NCI-H1417 treated with DMSO at 0.1 percent for 48 hours (cell line): ENCODE measurements at places on chromosomes 2 and 18.

GRCh38 chr2:70789304-70790135 lies 923 bp downstream of the FIGLA start:
- DNase-seq = peak; percentile 30

DNA sequence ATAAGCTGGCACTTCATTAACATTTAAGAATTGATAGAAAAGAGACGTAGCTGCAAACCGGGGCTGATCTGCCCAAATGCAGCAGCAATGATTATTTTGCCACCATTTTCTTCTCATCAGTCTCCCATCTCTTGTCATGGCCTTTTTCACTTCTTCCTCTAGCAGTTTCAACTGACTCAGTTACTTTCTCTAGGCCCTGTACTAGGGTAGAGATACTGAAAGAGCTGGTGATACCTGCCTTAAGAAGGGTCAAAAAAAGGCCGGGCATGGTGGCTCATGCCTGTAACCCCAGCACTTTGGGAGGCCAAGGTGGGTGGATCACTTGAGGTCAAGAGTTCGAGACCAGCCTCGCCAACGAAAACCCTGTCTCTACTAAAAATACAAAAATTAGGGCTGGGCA lies 127.4 kb downstream of the LTBP1 start:
- no peak for DNase-seq

GRCh38 chr2:1625281-1626001 lies 118.9 kb downstream of the PXDN start:
- peak; percentile 57 for DNase-seq

- no peak for DNase-seq
Measured at GRCh38 chr2:225429717-225430116, 30.2 kb downstream of the NYAP2 start.

DNA sequence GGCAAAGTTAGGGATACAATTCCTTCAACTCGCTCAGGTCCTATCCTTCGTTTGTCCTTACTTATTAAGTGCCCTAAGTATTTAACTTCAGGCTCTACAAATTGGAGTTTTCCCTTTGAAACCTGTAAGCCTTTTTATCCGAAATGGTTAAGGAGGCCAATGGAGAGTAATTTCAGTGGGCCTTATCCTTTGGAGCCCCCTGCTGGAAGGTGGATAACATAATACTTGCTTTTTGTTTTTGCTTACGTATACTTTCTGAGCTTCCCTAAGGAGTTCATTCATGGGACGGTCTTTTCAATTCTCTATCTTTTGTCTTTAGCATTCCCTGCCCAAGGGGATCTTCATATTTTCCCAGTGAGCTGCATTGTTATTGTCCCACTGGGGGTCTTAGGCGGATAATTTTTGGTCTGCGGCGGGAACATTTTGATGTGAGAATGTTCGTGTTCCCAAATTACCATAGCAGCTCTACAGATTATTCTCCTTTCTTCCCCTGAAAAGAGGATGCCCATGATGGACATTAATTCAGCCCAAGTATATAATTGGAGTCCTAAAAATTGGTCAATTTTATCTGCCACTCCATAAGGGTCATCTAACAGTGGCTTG lies 34.4 kb upstream of the TRAPPC8 start:
- DNase-seq = no peak

DNA sequence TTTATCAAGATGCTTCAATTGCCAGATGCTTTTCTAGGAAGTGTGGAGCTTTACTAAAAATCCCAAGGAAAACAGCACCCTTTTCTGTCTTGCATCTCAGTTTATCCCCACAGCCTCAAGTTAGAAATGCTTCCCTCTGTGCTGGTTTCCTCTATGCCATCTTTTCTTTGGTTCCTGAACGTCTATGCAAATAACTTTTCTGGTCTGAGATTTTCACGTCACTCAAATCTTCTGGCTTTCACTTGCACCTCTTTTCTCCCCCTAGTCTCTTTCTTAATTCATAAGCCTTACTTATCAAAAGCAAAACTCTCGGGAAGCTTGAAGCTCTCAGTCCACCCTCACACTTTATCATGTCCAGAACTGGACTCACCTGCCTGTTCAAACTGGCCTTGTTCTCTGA lies 33.9 kb downstream of the ARHGAP25 start:
- no peak for DNase-seq

GRCh38 chr2:235555371-235555770 lies 61.5 kb downstream of the AGAP1 start:
- DNase-seq = no peak

DNA sequence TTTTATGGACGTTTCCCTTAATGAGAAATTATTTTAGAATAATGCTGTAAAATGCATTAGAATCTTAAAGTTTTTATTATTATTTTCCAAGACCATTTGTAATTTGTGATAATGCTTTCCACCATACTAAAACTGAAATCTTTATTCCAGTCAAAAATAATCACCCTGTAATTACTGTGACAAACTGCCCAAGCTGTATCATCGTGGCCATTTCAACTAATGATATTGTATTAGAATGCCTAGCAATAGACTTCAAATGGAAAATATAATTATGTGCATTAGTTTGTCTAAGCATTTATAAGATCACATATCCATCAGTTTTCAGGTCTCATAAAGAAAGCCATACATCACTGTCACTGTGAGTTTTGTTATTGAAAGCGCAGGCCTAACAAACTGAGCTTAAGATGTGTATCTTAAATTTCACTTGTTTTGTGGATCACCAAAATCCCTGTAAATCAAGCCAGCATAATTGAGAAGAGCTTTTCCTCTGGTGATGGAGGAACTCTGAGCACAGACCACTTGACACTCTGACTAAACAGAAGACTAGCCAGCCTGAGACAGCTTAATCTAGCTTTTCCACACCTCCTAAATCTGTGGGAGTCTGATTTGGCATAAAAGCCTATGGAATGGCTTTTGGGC lies 1312.2 kb upstream of the ACVR2A start:
- peak; percentile 53 for DNase-seq

DNA sequence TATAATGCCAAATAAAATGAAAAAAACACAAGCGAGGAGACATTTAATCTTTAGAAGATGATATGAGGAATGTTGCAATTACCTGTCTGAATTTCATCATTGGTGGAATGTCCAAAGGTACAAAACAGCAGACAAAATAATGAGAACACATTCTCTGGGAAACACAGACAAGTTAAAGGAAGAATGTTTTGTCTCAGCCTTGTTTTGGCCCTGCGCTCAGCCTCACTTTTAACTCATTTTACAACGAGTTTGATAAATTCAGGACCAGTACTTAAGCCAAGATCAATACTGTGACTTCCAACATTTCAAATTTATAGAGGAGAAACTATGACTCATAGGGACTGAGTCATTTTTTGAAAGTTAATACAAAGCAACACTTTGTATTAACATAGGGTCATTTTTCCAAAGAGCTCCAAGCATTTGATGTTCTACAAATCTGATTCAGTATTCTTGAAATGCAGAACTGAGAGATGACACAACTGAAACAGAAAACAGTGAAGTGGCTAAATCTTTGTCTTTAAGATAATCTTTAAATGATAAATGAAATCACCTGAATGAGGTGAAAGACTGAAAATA lies 833.2 kb upstream of the CHAC2 start:
- DNase-seq = no peak

GRCh38 chr18:6170604-6171003 lies 244.1 kb downstream of the L3MBTL4 start:
- no peak for DNase-seq

GRCh38 chr18:57581301-57581934 lies 5.1 kb downstream of the FECH start:
- no peak for DNase-seq

GRCh38 chr2:186894478-186894877 lies 45.5 kb upstream of the ZSWIM2 start:
- DNase-seq = no peak

- DNase-seq = no peak
Measured at GRCh38 chr2:141595316-141595920, 535.4 kb downstream of the LRP1B start.

DNA sequence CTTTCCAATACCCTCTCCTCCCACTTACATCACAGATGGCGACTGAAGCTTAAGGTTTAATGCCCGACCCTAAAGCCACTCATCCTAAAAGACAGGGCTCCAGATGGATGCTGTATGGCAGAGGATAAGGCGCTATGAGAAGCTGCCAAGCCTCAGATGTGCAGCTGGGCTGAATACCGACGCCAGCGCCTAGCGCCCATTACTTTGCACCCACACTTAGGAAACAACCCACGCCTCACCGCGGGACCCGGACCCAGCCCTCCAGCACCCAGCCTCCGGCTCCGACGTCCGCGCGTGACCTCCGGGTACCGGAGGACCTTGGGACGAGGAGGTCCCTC lies 335 bp downstream of the TRAK2 start:
- no peak for DNase-seq
